ENCODE measurements at places on chromosomes 7 and 10. TPM values are rescaled to one million over a fixed set of nuclear protein-coding genes. Genes with fewer than 3 reads are reported as not detected.

DNA sequence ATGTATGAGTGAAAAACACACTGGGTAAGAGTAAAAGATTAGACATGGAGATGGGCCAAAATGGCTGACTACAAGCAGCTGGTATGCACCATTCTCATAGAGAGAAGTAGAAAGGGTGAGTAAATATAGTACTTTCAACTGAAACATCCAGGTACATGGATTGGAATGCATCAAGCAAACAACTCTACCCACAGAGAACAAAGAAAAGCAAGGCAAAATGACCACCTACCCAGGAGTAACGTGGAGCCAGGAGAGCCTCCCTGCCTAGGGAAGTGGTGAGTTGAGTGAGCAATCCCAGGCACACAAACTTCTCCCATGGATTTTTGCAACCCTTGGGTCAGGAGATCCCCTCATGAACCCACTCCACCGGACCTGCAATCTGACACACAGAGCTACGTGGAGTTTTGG, 212.8 kb downstream of the PTN start:
- no peak for DNase-seq

DNA sequence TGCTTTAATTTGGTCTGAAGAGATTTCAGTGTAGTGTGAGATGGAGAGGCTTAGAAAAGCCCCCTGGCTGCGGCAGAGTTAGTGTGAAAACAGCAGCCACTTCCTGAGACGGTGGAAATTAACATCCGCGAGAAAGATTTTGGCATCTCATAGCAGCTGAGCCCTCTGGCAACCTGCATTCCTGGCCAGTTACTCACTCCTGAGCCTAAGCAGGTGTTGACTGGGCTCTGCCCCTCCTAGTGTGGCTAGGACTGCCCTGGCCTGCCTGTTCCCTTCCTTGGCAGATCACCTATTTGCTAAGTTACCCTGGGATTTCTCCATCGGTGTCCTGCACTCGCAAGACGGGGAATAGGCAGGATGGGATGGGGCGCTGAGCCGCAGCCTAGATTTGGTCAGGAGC, 57.6 kb upstream of the LMTK2 start:
- no peak for DNase-seq

DNA sequence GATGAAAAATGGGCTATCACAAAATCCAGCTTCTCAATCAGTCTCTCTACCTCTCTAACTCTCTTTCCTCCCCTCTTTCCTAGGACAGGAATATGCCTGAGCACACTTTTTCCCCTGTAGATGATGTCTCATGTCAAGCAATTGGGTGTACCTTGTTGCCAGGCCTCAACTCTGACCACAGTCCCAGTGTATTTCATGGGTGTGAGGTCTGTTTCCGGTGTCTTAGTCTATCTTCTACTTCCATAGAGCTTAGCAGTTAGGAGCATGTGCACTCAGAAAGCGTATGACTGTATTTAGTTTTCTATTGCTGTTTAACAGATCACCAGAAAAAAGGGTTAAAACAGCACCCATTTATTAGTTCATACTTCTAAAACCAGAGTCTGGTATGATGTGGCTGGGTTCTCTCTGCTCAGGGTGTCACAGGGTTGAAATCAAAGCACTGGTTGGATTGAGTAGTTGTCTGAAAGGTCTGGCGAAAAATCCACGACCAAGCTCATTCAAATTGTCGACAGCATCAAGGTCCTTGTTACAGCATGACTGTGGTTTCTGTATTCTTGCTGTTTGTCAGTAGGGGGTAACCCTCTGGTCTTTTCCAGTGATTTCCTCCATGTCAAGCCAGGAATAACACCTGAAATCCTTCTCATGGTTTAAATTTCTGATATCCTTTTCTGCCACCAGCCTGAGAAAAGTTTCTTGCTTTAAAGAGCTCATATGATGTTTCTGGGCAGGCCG, 130.0 kb downstream of the THSD7A start:
- no peak for DNase-seq

DNA sequence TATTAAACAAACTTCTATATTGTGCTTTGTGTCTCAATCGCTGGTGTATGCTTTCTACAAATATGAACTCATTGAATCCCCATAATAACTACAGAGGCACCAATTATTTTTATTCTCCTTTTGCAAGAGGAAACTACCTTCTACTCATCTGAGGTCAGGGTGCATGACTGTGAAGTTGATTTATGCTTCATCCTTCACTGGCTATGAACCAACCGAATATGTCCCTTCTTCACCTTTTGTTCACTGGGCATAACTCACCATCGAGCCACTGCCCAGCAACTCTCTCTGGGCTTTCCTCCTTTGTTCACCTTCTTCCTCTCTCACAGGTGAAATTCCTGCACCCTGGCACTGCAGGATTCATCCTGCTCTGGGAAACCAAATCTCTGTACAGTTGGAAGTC, 61.3 kb upstream of the PFKP start:
- no peak for DNase-seq

Gene TMEM270
- total RNA-seq: not detected

DNA sequence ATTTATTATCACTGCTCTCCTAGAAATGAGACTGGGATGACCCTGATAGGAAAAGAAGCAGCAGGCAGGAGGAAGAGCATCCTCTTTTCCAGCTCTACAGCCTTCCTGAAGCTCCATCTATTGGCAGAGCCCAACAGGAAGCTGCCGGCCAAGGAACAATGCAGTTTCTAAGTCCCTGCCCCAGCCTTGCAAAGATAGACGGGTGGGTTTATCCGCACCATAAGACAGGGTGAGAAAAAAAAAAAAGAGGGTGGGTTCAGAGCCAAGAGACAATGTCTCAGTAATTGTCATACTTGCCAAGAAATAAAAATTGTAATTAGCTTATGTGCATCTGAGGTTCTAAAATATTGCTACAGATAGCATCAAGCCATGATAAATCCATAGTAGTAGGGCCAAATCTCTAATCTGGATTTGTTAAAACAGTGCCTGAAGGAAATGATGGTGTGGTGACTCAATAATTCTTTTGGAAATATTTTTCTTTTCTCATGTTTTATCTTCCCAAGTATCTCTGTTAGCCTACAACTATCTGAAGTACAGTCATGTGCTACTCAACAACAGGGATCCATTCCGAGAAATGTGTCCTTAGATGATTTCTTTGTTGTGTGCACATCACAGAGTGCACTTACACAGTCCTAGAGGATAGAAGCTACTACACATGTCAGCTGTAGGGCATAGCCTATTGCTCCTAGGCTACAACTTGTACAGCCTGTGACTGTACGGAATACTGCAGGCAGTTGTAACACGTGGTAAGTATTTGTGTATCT, 242.9 kb upstream of the CXCL12 start:
- DNase-seq: no peak

- no peak for DNase-seq
Observed at GRCh38 chr10:73828161-73828560, 16.8 kb upstream of the NDST2 start.

Gene CFAP70
- 0.66 TPM for total RNA-seq

Gene CUZD1
- total RNA-seq: 0.36 TPM

Gene FOXP2
- 91.2 TPM for total RNA-seq

GRCh38 chr10:63003816-63004453, 129.2 kb upstream of the NRBF2 start:
- no peak for DNase-seq

GRCh38 chr7:96636342-96636860, 73.2 kb downstream of the SEM1 start:
- no peak for DNase-seq

DNA sequence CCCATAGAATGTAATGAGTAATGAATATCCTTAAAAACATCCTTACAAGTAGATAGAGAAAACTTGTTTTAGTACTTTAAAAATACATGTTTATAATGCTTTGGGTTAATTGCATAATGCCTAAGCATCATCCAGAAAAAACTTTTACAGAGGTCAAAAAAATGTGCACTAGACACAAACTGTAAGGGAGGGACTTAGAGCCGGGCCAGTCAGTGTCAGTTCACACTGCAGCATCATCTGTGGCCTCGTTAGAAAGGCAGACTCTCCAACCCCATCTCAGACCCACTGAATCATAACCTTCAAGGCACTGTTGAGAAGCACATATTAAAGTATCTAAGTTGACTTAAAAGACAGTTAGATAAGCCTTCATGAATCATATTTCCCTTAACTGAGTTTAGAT, 230.1 kb upstream of the PRPS1L1 start:
- no peak for DNase-seq

Gene ABCC2
- total RNA-seq: 1.4 TPM

Gene PON1
- total RNA-seq: not detected

Gene RBM20
- 7.8 TPM for total RNA-seq

DNA sequence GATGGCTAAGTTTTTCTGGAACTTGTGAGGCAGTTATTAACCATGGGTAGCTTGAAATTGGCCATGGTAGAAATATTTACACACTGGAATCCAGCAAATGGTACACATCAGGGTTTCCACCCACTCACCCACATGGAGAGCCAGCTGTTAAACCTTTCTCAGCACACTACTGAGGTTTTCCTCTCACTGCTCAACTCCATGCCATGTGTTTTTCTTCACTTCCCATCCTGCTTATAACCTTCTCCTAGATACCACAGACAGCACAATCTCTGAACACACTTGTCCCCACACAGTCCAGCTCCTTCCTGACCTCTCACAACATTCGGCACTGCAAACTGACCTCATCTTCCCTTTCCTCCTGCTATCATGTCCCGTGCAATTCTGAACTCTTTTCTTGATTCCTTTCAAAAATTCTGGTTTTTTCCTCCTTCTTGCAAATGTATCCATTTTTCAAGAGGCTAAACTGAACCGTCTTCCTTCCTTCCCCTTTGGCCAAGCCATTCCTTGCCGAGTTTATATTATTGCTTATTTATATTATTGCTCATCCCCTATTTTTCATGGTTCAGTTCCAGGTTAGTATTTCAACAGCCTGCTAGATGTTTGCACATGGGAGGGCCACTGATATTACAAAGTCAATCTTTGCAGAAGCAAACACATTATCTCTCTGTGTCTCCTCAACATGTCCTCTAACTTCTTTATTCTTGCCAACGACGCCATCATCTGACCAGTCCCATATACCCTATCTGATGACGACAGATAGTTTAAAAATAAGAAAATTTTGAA, 606.4 kb downstream of the SORCS1 start:
- no peak for DNase-seq

- DNase-seq: no peak
Observed at GRCh38 chr7:30162622-30163124, 27.9 kb downstream of the MTURN start.

DNA sequence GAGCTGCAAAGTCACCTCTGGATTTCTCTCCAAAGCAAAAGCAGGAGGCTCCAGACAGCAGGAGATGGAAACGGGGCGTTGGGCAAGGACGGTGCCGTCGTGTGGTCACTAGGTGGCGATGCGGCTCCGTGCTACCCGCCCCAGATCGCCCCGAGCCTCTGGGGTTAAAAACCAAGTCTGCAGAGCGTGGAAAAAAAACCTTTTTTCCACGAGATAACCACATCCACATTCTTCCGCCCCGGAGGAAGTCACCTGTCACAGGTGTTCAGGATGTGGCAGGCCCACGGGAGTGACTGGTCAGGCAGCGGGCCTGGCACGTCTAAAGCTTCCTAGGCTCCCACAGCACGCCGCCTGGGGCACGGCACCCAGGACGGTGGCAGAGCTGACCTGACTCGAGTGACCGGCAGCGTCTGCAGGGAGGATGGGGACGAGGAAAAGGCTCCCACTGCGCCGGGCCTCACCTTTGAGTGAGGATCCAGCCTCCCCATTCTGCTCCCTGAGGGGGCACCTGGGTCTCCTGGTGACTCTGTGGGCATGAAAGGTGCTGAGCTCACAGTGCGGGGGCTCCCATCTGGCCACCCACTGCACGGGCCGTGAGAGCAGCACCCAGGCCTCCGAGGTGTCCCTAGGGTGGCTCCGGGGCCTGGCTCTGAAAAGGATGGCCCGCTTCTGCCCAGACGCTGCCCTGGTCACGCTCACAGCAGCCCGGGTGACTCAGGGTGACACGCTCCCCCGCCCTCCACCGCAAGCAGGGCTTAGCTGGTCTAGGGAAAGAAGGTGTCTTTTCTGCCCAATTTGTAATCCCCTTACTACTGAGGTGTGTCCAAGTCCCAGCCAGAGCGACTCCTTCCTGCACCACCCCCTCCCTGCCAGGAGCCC, 71.3 kb upstream of the TNRC18 start:
- DNase-seq: peak; percentile 88

DNA sequence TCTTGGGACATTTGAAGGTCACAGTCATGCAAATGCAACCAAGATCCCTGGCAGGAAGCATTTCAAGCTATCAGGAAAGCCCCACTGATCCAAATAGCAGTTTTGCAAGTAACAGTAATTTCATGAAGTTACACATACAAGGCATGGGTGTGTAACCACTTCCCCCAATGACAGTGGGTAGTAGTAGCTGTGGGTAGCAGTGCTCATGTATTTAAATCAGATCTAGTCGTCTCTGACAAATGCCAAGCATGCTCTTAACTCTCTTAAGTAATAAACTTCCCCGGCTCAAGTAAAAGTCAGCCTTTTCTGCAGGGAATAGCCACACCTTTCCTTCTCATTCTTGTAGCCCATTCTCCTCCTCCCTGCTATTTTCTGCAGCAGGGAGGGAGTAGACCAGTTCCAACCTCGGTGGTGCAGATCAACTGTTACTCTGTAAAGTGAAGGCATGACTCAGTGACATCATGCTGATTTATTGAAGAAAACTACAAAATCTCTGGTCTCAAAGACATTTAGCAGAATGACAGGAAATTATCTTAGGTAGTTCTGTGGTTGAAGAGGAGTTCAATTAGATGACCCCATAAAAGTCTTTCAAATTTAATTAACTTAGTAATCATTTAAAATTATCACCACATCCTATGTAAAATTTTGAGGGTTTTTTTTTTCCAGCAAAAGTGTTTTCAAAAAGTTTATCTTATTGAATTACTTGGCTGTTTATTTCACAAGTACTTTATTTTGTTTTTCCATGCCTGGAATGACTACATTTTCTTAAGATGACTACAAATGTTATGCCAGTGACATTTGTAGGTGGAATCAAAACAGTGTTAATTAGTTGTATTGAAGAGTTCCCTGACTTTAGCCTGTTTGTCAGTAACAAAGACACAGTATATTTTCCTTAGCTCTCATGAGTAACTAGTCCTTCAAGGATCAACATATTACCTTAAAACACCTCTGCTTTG, 568.3 kb downstream of the INHBA start:
- DNase-seq: no peak

Gene FBXO24
- total RNA-seq: 0.27 TPM

Gene SLC16A9
- not detected for total RNA-seq

- DNase-seq: no peak
Observed at GRCh38 chr7:147478796-147479195, 1111.8 kb upstream of the C7orf33 start.

DNA sequence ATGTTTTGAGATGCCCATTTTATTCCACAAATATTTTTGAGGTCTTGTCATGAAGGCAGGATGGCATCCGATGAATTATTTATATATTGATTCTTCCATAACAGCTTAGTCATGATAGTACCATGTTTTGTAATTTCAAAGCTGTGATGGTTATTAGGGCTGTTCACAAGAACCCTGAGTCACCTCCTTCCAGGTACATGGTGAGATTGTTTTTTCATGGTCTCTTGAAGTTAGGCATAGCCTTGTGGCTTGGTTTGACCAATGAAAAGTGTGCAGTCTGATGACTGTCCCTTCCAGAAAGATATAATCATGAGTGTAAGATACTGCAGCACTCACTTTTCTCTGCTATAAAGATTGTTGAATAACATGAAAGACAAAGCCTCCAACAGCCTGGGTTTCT, 274.8 kb downstream of the FGFR2 start:
- DNase-seq: no peak
